Stimulated activated CD4-positive, alpha-beta T cell treated with anti-CD3 and anti-CD28 coated beads, TNF-alpha, amount 100 ng/mL, for 1 hour (primary cell): ENCODE measurements at places on chromosomes 3 and 15.

DNA sequence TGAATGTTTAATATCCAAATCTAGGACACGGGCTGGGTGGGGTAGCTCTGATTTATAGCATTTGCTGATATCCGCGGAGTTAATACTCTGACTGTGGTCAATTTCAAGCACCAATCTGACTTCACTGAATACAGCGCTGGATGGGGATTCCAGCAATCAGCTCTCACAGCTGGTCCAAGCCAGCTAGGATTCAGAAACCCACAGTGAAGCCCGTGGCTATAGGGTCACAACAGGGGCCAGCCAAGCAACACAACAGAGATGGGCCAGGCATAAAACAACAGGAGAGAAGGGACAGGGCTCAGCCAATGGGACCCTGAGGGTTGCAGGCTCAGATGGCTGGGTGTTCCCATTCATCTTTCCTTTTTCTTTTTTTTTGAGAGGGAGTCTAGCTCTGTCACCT lies 5.4 kb upstream of the LMAN1L start:
- no peak for DNase-seq

- DNase-seq: no peak
Observed at GRCh38 chr15:85316244-85316934, 64.0 kb upstream of the AKAP13 start.

GRCh38 chr3:196486263-196486662 lies 17.3 kb downstream of the RNF168 start:
- no peak for DNase-seq

GRCh38 chr15:101152914-101153313 lies 98.9 kb downstream of the CHSY1 start:
- DNase-seq: no peak

DNA sequence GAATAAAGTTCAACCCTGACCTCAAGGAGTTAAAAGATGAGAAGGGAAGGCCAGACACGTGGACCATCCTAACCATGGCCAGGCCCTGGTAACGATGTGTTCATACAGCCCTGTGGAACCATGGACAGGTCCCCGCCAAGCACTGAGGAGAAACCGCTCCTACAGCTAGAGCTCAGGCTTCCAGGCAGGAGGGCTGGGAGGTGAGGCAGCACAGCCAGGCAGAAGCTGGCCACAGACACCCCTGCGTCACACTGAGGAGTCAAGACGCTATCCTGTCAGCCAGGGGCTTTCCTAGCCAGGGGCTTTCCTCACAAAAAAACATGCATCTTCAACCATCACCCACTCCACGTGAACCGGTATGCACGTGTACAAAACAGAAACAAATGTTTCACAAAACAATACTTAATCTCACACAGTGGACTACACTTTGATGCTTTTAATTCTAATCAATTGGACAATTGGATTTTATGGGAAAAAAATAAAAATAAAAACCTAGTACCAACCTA lies 73.2 kb downstream of the TBC1D2B start:
- DNase-seq: no peak

DNA sequence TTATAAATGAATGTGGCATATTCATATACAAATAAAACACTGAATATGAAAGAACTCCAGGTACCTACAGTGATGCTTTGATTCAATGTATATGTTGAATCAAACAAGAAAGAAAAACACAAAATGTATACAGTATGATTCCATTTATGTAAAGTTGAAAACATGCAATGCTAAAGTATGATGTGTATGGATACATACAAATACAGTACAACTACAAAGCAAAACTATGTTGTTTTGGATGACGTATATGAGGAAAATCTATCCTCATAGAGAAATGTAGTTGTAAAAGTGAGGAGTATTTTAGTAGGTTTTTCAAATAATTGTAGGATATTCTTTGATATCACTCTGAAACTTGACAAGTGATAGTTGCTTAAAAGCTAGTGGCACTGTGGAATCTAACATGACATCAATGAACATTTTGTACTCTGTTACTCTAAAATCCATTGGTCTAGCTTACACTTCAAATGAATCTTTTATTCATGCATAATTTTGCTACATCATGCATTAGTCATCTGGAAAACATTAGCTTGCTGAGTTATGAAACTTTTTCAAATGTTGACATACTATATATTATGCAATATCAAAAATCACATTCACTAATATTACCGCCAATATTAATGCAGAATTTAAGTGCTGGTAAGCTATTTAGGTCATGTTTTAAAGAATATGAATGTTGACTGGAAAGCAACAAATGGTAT lies 278.1 kb upstream of the CHRNA7 start:
- no peak for DNase-seq

- no peak for DNase-seq
Observed at GRCh38 chr3:64977308-64978100, 289.7 kb upstream of the ADAMTS9 start.

DNA sequence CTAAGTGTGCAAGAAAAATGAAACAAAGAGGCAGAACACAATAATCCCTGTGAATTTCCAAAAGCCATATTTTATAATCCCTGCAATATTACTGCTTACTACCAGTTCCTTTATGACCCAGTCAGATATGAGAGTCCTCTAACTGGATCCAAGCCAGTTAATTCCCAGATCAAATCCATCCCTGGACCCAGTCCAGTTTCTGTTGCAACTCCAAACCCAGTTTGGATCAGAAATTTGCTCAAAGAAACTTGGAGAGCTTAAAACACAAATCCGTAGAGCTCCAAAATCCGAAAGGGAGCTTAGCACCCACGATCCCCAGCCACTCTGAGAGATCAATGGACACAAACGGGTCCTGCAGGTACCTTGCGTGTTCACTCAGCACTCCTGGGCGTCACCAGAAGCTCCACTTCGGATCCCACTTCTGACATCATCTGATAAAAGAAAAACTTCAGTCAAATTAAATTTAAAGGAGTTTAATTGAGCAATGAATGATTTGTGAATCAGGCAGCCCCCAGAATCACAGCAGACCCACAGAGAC lies 32.6 kb upstream of the THUMPD3 start:
- no peak for DNase-seq

- DNase-seq: no peak
Observed at GRCh38 chr15:66488525-66488924, 9.0 kb downstream of the SNAPC5 start.

GRCh38 chr15:66294932-66295235 lies 1.5 kb downstream of the DIS3L start:
- DNase-seq: no peak

DNA sequence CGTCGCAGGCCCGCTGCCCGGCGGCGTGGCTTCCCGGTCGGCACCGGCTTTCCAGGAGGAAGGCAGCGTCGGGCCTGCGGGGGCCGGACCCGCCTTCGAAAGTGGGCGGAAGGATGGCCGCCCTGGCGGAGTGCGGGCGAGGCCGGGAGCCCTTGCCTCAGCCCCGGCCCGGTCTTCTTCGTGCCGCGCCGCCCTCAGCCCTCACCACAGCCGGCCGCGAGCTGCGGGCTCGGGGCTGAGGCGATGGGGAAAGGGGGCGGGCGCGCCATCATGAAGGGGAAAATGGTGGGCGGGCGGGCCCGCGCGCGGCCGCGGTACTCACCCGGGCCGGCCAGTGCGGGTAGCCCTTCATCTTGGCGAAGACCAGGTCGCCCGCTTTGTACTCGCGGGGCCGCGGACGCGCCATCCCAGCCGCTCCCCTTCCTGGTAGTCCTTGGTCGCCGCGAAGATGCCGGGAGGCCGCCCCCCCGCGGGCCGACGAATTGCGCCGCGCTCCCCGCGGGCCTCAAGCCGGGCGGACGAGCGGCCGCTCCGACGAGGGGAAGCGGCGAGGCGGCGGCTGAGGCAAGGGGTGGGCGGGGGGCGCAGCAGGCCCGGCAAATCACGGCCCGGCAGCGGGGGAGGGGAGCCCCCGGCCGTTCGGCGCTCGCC lies 489 bp downstream of the HDGFL3 start:
- peak; percentile 1 for DNase-seq

GRCh38 chr3:184419171-184419570 lies 39.3 kb downstream of the CHRD start:
- DNase-seq: no peak

DNA sequence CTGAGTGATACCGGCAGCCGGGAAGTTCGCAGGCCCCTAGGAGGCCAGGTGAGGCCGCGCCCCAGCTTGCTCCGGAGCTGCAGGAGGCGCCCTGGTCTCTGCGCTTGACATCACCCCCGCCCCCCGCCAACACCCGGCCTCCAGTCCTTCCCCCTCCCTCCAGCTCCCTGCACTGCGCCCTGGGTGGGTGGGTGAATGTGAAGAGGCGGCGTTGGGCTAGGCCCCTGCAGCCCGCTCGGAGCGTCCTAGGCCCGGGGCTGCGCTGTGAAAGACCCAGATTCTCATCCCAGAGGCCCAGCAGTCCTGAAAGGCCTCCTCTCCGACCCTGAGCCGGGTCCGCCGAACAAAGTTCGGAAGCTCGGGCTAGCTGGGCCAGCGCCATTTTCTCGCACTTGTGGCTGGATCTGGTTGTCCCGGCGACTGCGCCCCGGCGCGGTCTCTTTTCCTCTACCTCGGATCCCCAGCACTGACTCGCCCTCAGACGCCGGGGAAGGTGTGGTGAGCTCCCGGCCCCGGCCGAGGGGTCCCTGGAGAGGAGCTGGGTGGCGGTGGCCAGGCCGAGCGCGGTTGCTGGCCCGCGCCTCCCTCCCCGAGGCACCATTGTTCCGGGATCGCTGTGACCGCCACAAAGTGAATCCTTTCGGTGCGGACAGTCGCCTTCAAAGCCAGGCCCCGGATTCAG lies 12.9 kb downstream of the ZIC4 start:
- DNase-seq: no peak

GRCh38 chr15:100001405-100001804 lies 268.2 kb upstream of the LYSMD4 start:
- no peak for DNase-seq
